RWPE1 (cell line): ENCODE measurements at places on chromosomes 11 and 22.
A peak's percentile ranks its signal among the peaks of the same experiment; 100 is the strongest.

DNA sequence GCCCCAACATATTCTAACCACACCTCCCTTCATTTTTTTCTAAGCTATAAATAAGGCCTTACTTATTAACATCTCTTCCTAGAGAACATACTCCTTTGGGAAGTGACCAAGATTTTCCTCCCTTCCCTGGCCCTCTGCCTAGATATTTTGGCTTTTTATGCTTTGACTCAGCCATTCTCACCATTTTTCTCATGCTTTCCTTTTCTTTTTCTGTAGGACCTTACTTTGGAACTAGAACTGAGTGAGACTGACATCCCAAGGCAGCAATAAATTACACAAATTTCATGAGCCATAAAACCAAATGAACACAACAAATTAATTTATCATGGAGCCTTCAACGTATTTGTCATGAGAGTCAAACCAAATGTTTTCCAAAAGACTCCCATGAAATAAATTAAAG lies 142.7 kb upstream of the CTSC start:
- DNase-seq = peak; percentile 34

DNA sequence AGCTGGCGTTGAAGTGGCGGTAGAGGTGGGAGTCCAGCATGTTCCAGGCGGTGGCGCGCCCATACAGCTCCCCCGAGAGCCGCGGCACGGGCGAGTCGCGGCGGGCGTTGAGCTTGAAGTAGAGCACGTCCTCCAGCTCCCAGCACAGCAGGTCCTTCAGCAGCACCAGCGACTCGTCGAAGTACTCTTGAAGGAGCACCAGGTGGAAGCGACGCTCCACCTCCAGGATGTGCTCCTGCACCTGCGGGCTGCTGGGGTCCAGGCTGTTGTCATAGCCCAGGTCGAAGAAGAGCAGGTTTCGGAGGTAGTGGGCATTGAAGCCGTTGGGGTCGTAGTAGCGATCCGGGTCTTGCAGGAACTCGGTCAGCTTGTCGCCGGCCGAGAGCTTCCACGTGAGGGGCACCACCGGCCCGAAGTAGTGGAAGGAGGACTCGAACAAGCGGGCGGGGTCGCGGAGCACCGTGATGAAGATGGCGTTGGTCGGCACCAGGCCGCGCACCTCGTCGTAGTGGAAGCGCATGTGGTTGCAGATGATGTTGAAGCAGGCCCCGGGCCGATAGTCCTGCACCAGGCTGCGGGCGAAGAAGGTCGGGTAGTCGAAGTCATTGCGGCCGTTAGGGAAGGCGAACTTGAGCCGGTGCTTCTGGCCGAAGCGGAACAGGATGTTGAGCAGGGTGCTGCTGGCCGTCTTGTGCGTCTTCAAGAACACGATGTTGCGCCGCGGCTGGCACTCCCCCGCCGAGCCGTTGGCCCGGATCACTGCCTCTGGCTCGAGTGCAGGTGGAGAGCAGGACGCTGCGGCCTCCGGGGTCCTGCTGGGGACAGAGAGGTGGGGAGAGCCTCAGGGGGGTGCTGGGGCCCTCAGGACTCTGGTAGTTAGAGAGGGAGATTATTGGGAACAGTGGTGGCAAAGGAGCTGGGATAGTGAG lies 9.0 kb upstream of the SEC14L6 start:
- DNase-seq = no peak

GRCh38 chr22:20530368-20531153 lies 23.2 kb downstream of the MED15 start:
- DNase-seq = peak; percentile 86

DNA sequence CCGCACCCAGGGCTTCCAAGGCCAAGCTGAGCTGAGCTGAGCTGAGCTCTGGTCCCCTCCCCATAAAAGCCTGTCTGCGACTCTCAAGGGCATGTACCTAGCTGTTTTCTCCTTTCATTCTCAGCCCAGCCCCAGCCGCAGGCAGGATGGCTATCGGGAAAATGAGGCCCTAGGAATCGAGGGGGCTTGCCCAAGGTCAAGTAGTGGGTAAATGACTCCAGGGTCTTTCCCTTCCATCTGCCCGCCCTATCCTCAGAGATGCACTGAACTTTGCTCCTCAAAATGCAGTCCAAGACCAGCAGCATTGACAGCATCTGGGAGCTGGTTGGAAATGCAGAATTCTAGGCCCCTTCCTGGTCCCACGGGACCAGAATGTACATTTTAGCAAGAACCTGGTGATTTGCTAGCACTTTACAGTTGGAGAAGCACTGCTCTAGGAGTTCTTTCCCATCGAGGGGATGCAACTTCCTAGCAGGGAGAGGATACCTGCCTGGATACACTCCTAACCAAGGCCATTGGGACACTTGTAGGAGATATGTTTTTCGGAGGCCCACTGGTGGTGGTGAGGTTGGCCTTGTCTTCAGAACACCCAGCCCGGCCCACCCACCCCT lies 43.2 kb upstream of the ACCSL start:
- DNase-seq = no peak

GRCh38 chr22:46038516-46039430 lies 61.8 kb upstream of the WNT7B start:
- no peak for DNase-seq

- DNase-seq = no peak
These were observed 148.8 kb downstream of the FEZ1 start for GRCh38 chr11:125347261-125347585.

GRCh38 chr11:59180907-59181306 lies 9.0 kb downstream of the DTX4 start:
- DNase-seq = no peak

- peak; percentile 11 for DNase-seq
These were observed at the start of gene FOLH1 for GRCh38 chr11:49208006-49208721. Gene FOLH1, minus strand, starts transcription at chr11:49208602. Its CDS starts 193 bp downstream, at chr11:49208409.

GRCh38 chr22:44144046-44144569 lies 36.6 kb upstream of the PARVG start:
- DNase-seq = no peak

GRCh38 chr22:22507743-22508273 lies 734 bp downstream of the ZNF280B start:
- no peak for DNase-seq

DNA sequence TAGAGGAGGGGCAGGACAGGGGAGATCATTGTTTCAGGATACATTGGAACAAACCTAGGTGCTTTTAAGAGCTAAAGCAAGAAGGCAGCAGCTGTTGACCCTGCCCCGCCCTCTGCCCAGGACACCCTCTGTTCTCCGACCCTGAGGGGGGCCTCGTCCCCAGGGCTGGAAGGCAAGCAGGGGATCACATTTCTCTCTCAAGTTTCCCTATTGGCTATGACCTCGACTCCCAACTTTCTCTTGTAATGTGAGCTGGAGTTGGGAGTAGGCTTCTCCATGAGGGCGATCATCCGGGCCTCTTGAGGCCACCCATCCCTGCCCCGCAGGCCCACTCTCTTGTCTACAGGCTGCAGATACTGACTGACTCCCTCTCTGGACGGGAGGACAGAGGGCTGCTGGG lies 37.7 kb downstream of the DSCAML1 start:
- DNase-seq = no peak

GRCh38 chr11:125935056-125935455 lies 10.8 kb upstream of the VSIG10L2 start:
- DNase-seq = no peak

GRCh38 chr11:122922893-122923292 lies 40.3 kb downstream of the JHY start:
- no peak for DNase-seq

DNA sequence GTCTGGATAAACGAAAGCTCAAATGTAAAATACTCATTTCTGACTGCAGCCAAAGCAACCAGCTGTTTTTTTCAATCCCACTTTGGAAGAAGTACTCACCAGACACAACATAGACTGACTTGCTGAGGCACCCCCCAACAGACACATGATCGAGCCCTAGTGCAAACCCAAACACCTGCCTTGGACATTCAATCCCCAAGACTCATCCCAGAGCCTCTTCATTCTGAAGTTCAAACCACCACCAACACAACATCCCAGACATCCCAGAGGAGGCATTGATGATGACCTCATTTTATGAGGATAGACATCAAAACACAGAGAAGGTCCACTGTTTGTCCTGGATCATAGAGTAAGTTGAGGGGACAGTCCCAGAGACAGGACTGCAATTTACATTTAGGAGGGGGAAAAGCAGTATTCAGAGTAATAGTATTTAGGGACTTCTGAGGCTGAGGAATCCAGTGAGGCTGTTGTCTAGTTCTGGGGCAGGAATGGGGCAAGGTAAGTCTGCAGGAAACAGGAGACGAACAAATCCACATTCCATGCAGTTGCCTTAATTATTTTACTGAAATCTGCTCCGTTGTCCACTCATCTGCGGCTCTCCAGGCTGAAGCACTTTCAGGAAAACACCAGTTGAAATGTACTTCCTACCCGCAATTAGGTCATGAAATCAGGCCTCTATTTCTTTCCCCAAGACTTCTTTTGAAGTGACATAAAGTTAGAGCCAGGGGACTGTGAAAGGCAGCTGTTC lies 54.8 kb downstream of the CLPB start:
- DNase-seq = no peak

GRCh38 chr11:39294648-39295047 lies 2164.8 kb downstream of the LRRC4C start:
- no peak for DNase-seq

DNA sequence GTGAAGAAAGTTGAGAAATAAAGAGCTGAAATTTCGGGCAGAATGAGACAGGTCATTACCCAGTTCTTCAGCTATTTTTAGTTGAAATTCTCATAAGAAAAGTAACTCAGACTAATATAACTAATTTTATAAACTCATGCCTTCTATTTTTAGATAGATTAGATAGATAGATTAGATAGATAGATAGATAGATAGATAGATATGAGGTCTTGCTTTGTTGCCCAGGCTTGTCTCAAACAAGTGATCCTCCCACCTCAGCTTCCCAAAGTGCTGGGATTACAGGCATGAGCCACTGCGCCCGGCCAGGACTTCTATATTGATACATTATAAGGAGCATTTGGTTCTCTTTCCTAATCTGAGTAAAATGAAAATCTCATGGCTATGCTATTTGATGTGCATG lies 26.9 kb upstream of the OR8G1 start:
- DNase-seq = no peak

DNA sequence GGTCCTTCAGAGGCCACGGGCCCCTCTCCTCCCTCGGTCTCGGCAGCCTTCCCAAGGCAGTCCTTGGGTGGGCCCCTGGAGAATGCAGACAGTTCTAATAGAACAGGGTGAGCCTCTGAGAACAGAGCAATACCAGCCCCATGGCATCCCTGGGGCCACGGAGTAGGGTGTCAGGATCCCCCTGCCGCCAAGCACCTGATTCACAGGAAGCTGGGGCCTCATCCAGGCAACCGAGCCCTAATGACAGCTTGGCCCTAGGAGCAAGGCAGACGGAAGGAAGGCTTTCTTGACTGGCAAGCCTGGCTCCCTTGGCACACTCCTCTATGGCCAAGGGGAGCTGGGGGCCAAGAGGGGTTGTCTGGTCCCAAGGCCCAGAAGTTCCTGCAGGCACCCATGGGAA lies 15.2 kb downstream of the TXN2 start:
- no peak for DNase-seq

- no peak for DNase-seq
These were observed 9.9 kb downstream of the OSBPL5 start for GRCh38 chr11:3155216-3155615.

DNA sequence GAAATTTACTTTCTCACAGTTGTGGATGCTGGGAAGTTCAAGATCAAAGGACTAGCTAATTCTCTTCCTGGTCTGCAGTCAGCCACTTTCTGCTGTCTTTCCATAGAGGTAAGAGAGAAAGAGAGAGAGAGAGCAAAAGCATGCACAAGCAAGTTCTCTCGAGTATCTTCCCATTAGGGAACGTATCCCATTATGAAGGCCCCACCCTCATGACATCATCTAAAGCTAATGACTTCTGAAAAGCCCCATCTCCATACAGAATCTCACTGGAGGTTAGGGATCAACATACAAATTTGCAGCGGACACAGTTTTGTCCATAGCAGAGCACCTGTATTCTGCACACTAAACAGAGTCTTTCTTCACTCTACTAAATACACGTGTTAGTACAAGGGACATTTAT lies 17.4 kb upstream of the SLC22A9 start:
- DNase-seq = no peak

DNA sequence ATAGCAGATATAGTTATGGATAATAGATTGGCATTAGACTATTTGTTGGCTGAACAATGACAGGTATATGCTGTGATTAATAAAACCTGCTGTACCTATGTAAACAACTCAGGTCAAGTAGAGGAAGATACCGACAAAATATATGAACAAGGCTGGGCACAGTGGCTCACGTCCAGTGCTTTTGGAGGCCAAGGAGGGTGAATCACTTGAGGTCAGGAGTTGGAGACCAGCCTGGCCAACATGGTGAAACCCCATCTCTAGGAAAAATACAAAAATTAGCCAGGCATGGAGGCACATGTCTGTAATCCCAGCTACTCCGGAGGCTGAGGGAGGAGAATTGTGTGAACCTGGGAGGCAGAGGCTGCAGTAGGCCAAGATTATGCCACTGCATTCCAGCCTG lies 14.0 kb upstream of the CHKA start:
- no peak for DNase-seq

DNA sequence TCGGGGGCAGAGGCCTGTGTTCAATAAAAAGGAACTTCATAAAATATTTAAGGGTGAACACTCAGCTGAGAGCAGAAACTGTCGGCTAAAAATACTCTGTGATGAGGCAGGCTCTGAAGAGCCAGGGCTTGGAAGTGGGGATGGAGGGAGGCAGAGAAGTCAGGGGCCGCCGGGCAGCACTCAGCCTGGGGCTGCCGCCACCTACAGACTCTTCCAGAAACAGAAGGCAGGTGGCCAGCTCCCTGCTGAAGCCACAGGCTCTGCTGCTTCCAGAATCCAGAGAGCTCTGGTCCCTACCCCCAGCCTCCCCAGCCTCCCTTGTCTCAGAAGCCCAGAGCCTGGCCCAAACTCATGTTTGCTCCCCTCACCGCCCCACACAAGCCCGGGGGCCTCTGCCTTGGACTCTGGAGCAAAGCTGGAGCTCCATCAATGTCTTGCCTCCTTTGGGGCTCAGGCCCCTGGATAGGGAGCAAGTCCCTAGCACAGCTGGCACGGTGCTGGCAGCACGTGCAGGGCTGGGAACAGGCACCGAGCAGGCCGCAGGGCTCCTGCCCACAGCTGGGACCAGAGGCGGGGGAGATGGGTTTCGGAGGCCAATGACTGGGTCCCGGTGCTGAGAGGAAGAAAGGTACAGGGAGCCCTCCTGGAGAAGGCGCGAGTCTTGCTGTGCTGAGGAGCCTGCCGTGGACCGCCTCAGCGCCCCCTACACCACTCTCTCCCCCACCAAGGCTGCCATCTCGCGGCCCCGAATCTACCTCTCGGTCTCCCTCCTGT lies 8.2 kb downstream of the LRFN4 start:
- no peak for DNase-seq

DNA sequence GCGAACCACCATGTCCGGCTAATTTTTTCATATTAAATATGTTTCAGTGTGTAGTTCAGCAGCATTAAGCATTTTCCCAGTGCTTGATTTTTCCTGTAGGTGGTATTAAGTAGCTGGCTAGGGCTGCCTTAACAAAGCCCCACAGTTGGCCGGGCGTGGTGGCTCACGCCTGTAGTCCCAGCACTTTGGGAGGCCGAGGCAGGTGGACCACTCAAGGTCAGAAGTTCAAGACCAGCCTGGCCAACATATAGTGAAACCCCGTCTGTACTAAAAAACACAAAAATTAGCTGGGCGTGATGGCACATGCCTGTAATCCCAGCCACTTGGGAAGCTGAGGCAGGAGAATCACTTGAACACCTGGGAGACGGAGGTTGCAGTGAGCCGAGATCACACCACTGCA lies 33.5 kb upstream of the TOLLIP start:
- DNase-seq = no peak
